ENCODE measurements at places on chromosomes 3 and 15.
A peak's percentile ranks its signal among the peaks of the same experiment; 100 is the strongest.

- DNase-seq: no peak
Observed at GRCh38 chr3:54447427-54447826, 325.1 kb downstream of the CACNA2D3 start.

- DNase-seq: no peak
Observed at GRCh38 chr3:52259035-52259434, 13.5 kb downstream of the PPM1M start.

- no peak for DNase-seq
Observed at GRCh38 chr15:72271895-72272212, 500 bp downstream of the PARP6 start.

GRCh38 chr15:67033571-67034044 lies 31.8 kb upstream of the SMAD3 start:
- DNase-seq: peak; percentile 13

- peak; percentile 37 for DNase-seq
Observed at GRCh38 chr15:84681831-84682230, 23.8 kb upstream of the NMB start.
